G401 (cell line): ENCODE measurements at places on chromosomes 6 and 20. TPM values are rescaled to one million over a fixed set of nuclear protein-coding genes. Genes with fewer than 3 reads are reported as not detected.

YIPF3 gene
- 49.4 and 92.9 TPM in 2 replicates for total RNA-seq

RAD21L1 gene
- not detected in 2 replicates for total RNA-seq

DNA sequence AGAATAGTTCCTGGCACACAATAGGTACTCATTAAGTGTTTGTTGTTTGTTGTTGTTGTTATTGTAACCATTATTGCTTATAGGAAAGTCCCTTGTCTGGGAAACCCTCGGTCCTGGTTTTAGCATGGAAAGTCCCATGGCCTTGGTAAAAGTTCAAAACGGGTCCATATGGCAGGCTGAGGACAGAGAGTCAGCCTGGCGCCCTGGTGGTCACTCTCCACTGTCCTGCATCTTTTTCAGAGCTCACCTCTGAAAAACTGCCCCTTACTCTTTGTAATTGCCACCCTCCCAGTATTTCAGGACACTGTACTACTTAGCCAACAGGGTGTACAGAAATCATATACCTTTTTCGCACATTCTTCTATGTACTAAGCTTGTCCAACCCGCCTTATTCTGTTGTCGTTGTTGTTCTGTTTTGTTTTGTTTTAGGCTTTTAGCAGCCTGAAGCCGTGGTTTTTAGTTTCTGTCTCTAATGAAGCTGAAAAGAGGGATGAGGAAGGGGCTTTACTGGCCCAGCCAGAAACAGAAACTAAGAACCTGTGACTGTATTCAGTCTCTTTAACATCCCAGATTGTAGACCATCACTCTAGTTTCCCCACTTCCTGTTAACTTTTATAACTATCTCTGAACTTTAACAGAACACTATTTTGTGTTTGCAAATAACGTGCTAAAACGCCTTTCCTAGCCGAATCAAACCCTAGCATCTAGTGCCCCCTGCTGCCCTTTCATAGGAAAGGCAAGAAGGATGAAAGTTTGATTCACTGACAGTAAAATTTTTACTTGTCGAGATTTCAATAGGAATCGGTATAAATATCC lies 7.6 kb upstream of the TMEM14A start:
- DNase-seq: peak; percentile 85

DNA sequence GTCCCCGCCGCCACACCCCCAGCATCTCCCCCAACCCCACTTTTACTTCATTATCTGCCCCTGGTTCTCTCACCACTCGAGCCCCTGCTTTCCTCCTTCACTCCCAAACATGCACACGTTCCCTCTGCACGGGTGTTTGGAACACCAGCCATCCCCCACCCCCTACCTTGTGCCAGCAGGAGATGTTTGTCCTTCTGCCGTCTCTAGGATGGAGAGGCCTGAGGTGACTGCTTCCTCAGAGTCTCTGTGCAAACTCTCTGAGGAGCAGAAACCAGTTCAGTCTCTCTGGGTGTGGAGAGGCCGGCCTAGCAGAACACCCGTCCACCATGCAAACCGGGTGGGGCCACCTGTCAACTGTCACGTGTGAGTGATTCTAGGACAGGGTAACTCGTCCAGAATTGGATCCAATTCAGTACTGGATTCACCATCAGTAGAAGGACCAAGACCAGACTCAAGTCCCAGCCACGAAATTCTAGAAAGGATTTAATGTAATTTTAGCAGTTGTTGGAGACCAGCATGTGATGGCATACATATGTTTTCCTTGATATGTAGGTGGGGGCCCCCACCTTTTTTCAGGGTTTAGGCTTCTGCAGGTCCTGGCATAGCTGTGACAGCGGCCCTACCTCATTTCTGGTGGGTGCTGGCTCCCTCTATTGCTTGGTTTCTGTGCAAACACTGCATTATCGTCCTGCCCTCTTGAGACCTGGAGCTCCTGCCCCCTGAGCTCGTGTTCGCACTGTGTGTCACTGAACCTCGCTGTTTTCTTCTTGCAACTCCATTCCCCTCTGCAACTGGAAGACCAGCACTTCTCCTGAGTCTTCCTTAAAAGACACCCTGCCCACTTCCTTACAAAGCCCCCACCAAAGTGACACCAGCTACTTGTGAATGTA lies at the start of gene RAET1E:
TSS of gene RAET1E (minus strand) at position 259 of the 890 bp plus-strand sequence. CDS start 7,212 bp downstream, outside the sequence.
- DNase-seq: no peak
